Glomerular endothelial cell (primary cell): ENCODE measurements at places on chromosomes 13 and 19. TPM values are rescaled to one million over a fixed set of nuclear protein-coding genes. Genes with fewer than 3 reads are reported as not detected.

DNA sequence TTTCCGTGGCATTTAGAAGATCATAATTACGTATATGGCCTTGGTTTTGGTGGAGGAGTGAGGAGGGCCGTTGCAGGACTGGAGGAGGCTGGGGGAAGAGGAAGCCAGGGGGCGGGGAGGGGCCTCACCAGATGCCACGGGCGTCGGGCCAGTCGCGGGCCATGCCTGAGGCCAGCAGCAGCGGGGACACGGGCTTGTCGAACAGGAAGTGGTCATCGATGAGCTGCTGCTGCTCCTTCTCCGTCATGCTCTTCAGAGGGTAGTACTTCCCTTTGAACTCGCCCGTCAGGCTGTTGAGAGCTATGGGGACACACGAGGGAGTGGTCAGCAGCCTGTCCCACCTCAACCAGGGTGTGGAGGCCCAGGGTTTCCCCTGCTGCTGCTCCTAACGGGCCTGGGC is 11.1 kb downstream of the CKM start:
- DNase-seq, result no peak

DNA sequence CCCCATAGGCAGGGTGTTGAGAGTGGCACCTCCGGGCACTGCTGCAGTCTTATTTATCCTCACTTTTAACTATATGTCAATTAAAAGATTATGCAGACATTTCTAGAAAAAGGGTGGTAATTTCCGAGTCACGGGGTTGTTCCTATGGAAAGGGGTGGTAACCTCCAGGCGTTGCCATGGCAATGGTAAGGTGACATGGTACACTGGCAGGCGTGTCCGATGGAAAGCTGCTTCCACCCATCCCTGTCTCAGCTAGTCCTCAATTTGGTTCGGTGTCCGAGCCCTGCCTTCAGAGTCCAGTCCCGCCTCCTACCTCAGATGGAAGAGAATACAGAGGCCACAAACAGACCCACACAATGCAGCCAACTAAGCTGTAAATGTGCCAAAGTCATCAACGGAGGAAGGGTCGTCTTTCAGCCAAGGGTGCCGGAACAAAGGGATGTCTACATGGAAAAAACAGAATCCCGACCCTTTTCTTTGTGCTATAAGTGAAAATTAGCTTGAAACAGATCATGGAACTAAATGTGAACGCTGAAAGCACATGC is 72.6 kb upstream of the C13orf46 start:
- no peak for DNase-seq

CRTC1 gene
- total RNA-seq, result 2.8 and 4.7 TPM in 2 replicates

DNA sequence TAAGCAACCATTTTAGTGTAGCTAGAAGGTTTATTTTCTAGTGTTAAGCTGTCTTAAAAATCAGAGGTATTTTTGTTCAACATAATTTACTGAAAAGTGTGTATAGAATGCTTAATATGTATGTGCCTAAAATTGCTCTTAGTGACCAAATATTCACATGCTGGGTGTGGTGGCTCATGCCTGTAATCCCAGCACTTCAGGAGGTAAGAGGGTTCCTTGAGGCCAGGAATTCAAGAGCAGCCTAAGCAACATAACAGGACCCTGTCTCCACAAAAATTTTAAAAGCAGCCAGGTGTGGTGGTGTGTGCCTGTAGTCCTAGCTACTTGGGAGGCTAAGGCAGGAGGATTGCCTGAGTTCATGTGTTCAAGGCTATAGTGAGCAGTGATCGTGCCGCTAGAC is 120.9 kb upstream of the FRY start:
- no peak for DNase-seq

TUBB4A gene
- 3.7 TPM in 1 of 2 replicates, not detected in the other for total RNA-seq

- DNase-seq, result no peak
Observed at GRCh38 chr13:59103004-59103768, 1060.5 kb downstream of the DIAPH3 start.

DNA sequence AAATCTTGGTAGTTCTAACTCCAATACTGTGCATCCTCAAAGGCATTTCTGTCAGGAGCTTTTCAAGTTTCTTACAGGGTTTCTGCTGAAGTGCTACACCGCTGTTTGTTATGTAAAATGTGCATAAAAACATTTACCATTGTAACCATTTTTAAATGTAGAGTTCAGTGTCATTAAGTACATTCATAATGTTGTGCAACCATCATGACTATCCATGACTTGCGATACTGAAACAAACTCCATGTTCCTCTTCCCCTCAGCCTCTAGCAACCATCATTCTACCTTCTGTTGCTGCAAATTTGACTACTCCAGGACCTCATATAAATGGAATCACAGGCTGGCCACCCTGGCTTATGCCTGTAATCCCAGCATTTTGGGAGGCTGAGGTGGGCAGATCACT is 14.4 kb upstream of the SLC25A42 start:
- no peak for DNase-seq

DNA sequence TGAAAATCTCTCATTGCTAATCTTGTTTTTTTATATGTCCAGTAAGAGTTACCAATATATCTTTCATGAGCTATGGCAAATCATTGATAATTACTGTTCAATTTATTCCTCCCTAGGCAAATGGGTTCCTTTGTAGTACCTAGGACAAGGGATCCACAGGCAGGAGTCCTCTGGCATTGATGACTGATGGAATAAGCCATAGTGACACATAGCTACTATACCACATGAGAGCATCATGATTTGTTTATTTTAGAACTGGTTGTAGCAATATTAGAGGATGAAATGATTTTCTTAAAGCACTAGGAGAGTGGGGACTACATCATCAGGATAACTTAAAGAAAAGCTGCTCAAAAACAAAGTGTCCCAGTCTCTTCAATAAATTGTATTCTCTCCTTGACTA is 21.7 kb upstream of the MAB21L1 start:
- no peak for DNase-seq

DNA sequence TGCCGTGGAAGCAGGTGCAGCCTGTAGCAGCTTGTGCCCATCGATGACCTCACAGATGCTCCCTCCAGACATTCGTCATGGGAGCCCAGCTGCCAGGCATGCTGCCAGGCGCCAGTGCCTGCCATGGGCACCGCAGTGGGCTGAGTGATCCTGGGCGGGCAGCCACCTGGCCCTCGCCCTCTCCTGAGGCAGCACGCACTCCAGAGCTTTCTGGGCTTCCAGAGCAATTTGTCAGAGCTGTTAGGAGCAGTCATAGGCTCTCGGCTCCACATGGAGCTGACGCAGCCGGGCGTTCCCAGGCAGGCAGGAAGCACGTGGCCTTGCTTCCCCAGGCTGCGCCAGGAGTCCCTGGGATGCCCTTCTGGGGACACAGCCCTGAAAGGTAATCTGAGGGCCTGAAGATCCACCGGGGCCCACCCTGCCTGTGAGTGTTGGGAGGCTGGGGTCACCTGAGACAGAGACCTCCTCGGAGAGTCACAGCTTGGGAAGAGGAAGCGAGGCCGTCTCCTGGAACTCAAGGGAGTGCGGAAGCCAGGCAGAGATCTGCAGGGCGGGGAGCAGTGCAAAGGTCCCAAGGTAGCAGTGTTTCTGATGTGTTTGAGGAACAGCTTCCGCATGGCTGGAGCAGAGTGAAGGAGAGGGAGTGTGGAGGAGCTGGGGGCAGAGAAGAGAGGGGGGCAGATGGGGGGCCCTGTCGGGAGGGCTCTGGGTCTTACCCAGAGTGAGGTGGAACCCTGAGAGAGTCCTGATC is 50.6 kb downstream of the DPF1 start:
- peak; percentile 5 for DNase-seq

ZNF439 gene
- total RNA-seq, result 2.8 and 3.3 TPM in 2 replicates

DNA sequence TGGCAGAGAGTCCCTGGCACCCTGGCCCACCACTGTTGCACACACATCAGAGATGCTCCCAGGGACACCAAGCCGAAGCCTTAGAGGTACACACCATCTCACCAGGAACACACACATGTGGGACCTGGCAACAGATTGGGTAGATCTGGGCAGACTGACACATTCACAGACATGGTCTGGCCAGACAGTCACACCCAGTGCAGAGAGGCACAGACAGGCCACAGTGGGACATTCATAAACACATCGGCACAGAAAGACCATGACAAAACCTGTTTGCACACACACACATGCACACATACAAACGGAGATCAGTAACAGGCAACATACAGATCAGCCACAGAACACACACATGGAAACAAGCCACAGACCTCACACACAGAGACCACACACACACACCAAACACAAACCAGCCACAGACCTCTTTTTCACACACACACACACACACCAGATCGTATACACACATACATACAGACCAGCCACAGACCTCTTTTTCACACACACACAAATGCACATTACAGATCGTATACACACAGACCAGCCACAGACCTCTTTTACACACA is 6.3 kb upstream of the JUNB start:
- DNase-seq, result no peak
